ENCODE measurements at places on chromosomes 11 and 22.
A peak's percentile ranks its signal among the peaks of the same experiment; 100 is the strongest.

- DNase-seq = peak; percentile 36
These were observed 37.9 kb downstream of the ALG9 start for GRCh38 chr11:111833524-111833923.

DNA sequence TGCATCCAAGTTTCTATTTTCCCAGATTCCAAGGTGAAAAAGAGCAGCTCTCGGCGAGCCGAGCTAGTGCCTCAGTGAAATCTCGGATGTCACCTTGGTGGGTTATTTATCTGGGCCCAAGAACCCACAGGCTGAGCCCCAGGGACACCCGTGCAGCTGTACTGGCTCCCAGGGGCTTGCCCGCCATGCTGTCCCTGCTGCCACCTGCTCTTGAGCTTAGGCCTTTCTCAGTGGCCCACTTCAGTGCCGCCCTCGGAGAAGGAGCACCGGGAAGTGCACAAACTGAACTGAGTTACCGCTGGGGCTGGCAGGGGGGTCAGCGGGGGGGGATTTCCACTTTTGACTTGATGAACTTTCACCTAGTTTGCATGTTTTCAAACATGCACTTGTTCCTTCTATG, 27.9 kb downstream of the CPT1A start:
- DNase-seq = no peak

DNA sequence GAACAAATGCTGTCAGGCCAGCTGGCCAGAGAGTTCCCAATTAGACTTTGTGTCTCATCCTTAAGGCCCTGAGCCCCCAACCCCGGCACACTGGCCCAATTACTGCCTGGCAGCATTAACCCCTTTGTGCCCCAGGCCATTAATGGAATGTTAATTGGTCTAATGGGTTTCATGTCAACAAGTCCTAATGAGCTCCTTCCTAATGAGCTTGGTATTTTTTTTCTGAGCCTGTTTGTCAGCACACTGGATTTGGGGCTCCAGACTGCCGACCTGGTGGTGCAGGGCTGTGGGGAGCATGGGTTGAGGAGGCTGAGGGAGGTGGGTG, 148.8 kb downstream of the FEZ1 start:
- no peak for DNase-seq

- DNase-seq = no peak
These were observed 42.1 kb downstream of the NCAPD3 start for GRCh38 chr11:134181707-134182106.

DNA sequence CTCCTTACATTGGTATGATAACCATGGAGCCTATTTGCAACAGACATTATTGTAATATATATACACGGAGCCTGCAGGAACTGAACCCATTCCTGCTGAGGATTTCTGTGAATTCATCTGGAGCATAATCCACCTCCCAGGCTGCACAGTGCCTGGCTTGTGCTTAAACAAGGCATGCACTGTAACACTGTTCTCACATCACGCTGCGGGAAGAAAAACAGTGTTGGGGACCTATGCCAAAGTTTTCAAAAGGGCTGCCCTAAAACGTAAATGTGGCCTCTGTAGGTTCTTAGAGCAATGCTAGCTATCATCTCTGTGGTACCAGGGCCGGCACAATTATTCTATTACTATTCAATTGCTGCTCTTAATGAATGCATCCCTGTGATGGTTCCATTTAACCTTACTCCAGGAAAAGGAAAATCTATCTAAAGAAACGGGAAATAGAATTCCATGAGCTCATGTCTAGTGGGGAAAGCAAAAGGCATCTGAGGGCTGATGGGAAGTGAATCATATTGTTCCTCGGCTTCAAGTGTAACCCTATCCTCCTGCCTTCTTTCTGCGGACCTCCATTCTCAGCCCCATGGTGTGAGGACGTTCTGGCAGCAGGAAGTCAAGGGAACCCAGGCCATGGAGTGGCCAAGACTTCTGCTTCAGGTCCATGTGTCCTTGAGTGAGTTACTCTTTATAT, 525.5 kb downstream of the SOX6 start:
- DNase-seq = no peak

- no peak for DNase-seq
These were observed 49.8 kb downstream of the DKK3 start for GRCh38 chr11:11958403-11959231.

DNA sequence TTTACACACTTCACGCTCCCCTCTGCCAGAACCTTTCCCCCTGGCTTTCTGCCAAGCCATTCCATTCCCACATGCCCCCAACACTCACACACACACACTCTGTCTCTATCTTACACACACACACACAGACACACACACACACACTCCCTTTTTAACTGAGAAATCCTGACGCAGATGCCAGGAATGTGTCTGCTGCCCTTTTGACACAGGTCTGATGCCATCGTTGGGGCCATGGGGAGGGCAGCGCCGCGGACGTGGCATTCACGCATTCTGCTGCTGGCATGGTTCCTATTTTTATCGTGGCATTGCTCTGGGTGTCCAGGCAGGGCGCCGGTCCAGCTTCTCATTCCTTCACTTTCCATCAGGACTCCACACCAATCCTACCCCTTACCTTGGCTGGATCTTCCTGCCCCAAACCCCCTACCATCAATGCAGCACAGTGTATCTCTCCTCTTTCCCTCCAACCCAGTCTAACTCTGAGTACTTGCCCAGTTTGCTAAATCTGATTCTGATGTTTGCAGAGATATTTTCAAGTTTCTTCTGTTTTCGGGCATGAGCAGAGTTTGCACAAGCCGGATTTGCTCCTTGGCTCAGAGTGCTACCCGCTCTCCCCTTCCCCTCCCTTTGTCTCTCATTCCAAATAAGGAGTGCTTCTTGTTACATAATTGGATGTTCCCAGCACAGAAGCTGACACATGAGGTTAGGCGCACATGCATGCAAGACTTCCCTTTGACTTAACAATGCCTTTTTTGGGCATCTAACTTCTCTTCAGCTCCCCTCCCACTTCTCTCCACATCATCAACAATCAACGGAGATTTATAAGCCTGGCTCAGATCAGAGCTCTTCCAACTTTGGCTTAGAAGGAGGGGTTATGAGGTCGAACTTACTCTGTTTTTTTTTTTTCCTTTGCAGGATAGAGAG, 18.8 kb downstream of the SNX19 start:
- DNase-seq = no peak
